ENCODE measurements at places on chromosomes 6 and 20.

- no peak for DNase-seq
These were observed 33.6 kb upstream of the GMPR start for GRCh38 chr6:16204653-16205376.

DNA sequence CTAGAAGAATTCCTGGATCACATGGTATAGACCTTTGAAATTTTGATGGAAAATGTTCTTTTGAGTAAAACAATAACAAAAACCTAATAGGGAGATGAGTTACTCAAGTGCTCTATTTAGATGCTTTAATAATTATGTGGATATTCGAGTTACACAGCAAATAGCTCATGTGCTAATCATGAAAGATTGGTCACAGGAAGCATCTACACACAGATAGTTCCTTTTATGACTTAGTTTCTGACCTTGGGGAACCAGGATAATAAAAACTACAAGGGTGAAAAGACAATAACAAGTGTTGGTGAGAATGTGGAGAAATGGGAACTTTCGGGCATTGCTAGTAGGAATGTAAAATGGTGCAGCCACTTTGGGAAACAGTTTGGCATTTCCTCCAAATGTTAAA lies 19.7 kb downstream of the UBE2V1 start:
- no peak for DNase-seq

DNA sequence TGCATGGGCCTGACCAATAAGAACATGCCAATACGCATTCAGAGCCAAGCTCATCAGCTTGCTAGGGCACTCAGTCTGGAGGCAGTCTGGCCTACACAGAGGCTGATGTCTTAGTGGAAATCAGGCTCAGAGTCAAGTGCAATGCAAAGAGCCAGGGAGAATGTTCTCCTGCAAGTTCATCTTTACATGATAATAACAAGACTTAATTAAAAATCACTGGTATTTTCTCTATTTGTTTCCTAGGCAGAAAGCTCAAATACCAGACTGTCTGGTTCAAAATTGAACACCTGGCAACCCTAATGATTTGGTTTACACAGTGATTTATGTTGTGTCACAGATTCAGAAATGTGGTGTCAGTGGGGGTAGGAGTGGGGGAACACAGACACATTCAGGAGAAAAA lies 689.3 kb upstream of the FLRT3 start:
- no peak for DNase-seq

GRCh38 chr6:129368970-129369369 lies 341.0 kb downstream of the ARHGAP18 start:
- no peak for DNase-seq

GRCh38 chr6:137683916-137684315 lies 183.1 kb upstream of the TNFAIP3 start:
- DNase-seq: no peak

DNA sequence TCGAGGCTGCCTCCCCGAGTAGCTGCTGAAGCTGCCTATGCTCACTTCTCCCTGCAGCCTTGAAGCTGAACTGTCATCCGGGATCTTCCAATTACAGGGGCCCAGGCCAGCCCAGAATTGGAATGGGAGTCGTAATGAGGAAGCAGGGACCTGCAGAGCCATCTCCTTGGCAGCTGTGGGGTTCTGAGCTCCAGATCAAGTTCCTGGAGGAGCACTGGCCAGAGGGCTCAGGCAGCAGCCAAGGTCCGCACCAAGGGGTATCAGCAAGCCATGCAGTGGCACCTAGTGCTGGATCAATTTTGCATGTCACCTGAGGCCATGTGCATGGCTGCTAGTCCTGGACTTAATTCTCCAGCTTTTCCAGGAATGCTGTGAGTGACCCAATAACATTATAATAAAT lies 163.2 kb upstream of the TSHZ2 start:
- no peak for DNase-seq

GRCh38 chr6:9933677-9934076 lies 481.2 kb downstream of the TFAP2A start:
- DNase-seq: no peak

DNA sequence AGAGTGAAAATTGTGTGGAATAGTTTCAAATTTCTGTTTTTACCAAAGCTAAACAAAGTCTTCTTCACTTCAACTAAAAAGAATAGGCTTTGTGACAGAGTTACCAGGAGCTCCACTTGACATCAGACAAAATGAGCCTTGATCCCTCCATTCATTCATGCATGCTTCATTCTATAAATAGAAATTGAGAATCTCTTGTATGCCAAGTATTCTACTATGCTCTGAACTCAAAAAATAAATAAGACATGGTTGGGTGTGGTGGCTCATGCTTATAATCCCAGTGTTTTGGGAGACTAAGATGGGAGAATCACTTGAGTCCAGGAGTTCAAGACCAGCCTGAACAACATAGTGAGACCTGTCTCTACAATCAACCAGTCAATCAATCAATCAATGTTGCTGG lies 236.6 kb upstream of the FAM83B start:
- DNase-seq: no peak

DNA sequence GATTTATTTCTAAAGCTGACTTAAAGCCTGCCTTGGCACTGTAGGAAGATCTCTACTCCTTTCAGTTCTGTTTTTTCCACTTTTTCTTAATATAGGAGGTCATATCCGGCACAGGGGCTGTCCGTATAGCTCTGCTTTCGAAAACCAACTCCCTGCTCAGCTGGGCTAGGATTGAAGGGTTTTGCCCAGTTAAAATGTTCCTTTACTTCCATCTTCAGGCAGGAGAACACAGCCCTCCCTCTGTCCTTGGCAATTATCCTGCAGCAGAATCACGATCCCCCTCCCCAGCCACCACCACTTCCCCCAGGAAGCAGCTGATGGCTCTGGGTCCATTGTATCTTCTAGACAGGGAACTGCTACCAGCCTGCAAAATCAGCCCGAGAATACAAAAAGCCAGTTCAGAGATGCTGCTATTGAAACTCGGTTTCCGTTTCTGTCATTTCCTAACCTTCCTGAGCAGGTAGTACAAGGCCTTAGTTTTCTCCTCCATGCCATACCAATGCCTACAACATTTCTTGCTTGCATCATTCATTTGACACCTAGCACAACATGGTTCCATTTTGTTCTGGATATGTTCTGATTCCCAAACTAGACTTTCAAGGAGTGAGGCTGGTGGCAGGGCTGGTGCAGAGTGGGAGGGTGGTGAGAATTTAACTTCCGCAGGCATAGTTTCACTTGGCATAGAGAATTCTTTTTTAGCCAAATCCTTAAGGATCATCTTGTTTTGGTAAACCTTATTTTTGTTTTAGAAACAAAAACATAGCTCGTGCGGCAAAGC lies 53.9 kb downstream of the FAM50B start:
- no peak for DNase-seq

- no peak for DNase-seq
These were observed 38.7 kb downstream of the RGS17 start for GRCh38 chr6:153092082-153093013.

- DNase-seq: no peak
These were observed 82.4 kb downstream of the IPCEF1 start for GRCh38 chr6:154274168-154274567.

GRCh38 chr20:63556873-63557478 lies 3.0 kb downstream of the FNDC11 start:
- no peak for DNase-seq

- DNase-seq: no peak
These were observed 1.9 kb downstream of the SLC32A1 start for GRCh38 chr20:38725931-38726803.

- peak; percentile 29 for DNase-seq
These were observed 206.9 kb downstream of the IBTK start for GRCh38 chr6:82040405-82041221.

- DNase-seq: no peak
These were observed 43.7 kb downstream of the TRMT11 start for GRCh38 chr6:126030045-126030444.

GRCh38 chr6:144316862-144317195 lies 31.7 kb downstream of the UTRN start:
- DNase-seq: no peak

DNA sequence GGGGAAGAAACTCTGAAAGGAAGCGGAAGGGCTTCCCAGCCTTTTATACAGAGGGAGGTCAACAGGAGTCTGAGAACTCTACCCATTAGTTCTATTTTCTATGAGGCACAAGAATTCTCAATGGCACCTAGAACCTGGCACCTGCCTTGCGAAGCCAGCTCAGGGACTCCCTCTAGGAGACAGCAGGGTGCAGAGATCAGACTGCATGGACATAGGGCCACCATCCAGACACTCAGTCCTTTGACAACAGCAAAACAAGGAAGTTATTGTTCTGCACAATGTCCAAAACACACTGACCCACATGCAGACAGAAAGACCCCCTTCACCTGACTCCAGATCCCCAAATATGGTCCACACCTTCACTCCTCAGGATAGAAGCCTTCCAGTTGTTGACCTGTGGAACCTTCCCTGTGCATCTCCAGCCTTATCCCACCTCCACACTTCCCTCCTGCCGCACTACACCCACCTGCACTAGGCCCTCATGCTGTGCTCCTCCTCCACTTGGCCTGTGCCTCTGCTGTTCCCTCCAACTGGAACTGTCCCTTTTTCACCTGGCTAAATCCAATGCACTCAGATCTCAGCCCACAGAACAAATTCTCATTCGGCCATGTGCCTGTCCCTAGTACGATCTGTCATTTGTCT lies 27.8 kb downstream of the ACSS1 start:
- no peak for DNase-seq

- no peak for DNase-seq
These were observed 627.7 kb downstream of the QKI start for GRCh38 chr6:164042212-164042611.

DNA sequence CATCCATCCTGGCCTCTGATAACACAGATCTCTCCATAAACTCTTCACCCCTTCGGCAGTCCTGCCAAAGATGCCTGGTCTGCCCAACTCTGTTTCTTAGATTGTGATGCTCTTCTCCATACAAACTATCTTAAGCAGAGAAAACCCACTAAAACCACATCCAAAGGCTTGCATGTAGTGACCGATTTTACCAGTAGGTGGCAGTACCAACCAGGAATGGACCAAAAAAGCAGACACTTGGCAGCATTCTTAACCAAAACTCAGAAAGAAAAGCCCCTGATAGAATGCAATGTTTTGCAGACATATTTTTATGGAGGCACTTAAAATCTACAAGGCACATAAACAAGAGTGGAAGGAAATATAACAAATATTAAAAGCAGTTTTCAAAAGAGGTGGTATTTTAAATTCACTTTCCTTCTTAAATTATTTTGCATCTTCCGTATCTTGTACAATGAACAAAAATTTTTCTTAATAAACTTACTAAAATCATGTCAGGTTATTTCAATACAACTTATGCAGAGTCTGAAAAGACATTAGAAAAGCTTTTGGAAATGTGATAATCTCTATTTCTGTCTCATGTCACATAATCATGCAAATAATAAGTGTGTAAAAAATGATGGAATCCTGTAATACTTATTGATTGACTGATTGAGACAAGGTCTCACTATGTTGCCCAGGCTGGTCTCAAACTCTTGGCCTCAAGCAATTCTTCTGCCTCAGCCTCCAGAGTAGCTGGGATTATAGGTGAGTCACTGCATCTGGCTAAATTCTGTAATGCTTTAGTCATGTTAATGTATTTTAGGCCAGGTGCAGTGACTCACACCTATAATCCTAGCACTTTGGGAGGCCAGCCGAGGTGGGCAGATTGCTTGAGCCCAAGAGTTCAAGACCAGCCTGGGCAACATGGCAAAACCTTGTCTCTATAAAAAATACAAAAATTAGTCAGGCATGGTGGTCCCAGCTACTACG lies 29.4 kb downstream of the LRP11 start:
- peak; percentile 74 for DNase-seq

- no peak for DNase-seq
These were observed 249.7 kb upstream of the SYNCRIP start for GRCh38 chr6:85892346-85892745.

- DNase-seq: no peak
These were observed 103.9 kb upstream of the ARG1 start for GRCh38 chr6:131469130-131469529.

DNA sequence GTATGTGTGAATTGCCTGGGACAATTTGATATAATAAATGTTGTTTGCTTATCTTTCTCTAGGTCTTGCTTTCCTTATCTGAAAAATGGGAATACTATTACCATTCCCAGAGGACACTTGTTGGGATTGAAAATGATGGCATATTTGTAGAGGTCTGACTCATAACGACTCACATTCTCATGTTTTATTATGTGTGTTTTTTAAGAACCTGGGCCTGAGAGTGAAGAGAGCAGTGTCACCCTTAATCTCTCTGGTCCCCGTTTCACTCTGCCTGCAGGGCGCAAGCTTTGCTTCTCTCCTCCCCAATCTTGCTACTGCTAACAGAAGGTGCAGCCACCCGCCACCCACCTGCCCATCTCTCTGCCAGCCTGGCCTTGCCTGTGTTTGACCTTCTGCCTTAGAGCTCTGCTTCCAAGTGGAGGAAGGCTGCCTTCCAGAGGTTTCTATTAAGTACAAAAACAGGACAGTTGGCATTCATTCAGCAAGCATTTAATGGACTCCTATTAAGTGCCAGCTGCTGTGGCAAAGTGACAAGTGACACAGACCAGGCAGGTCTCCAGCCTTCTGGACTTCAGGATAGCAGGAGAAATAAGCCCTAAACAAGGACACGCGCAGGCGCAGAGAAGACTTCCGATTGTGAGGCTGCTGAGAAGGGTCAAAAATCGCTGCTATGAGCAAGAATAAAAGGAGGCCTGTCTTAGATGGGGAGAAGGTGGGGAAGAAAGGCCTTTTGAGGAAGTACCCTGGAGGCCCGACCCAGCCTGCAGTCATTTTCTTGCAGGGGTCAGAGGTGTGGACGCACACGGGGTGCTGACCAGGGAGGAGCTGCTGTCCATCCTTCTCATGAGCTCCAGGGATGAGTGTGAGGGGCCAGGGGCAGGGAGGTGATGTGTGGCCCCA lies 112.5 kb downstream of the JPH2 start:
- DNase-seq: peak; percentile 3

DNA sequence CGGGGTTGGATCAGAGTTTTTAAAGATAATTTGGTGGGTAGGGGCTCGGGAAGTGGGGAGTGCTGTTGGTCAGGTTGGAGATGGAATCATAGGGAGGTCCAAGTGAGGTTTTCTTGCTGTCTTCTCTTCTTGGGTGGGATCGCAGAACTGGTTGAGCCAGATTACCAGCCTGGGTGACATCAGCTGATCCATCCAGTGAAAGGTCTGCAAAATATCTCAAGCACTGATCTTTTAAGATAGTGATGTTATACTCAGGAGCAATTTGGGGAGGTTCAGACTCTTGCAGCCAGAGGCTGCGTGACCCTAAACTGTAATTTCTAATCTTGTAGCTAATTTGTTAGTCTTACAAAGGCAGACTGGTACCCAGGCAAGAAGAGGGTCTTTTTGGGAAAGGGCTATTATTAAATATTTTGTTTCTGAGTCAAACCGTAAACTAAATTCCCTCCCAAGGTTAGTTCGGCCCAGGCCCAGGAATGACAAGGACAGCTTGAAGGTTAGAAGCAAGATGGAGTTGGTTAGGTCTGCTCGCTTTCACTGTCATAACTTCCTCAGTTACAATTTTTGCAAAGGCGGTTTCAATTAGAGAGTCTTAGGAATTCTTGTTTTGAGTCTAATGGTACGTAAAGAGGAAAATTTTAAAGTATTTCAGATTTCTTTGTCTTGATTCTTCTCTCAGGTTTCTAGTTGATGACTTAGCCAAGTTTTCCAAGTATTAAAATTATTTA lies 53.1 kb downstream of the SCAF8 start:
- DNase-seq: no peak

- no peak for DNase-seq
These were observed 61.1 kb downstream of the PFDN4 start for GRCh38 chr20:54268941-54269340.

Measured in tibial artery (tissue), 4 donors.